ENCODE measurements at places on chromosomes 1 and 21. TPM values are rescaled to one million over a fixed set of nuclear protein-coding genes. Genes with fewer than 3 reads are reported as not detected.

The CFHR1 gene
- total RNA-seq: not detected

The TFF1 gene
- total RNA-seq: 0.49 TPM

The ADAMTS5 gene
- 3.4 TPM for total RNA-seq

The GNAT2 gene
- total RNA-seq: 0.16 TPM

The RPS27 gene
- total RNA-seq: 1,653 TPM

The LY9 gene
- not detected for total RNA-seq

The SLC25A24 gene
- 40.4 TPM for total RNA-seq

The ATP1A4 gene
- not detected for total RNA-seq

The GNG12 gene
- total RNA-seq: 103 TPM
